ENCODE measurements at places on chromosomes 1 and 21.

GRCh38 chr21:28871388-28872010 lies 121.2 kb downstream of the LTN1 start:
- no peak for DNase-seq

DNA sequence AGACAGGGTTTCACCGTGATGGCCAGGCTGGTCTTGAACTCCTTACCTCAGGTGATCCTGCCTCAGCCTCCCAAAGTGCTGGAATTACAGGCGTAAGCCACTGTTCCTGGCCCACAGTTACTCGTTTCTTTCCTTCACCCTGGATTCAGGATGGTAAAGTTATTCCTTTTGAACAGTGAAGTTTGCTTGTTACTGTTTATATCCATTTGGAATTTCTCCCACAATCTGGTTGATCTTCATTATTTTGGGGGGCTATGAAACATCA lies 43.0 kb downstream of the WDR4 start:
- no peak for DNase-seq

- DNase-seq, result peak; percentile 18
Measured at GRCh38 chr21:46634966-46635323, 529 bp upstream of the PRMT2 start.

- no peak for DNase-seq
Measured at GRCh38 chr1:17135530-17135929, 16.3 kb upstream of the PADI2 start.

Data from stimulated activated CD4-positive, alpha-beta T cell treated with anti-CD3 and anti-CD28 coated beads, Interleukin-1b, Interleukin-23, amount 100 ng/mL, for 24 hours (primary cell).